Putamen (tissue), 1 donor: ENCODE measurements at places on chromosomes 4 and X.

- DNase-seq = no peak
These were observed 192.4 kb upstream of the FSTL5 start for GRCh38 chr4:162356181-162356580.

DNA sequence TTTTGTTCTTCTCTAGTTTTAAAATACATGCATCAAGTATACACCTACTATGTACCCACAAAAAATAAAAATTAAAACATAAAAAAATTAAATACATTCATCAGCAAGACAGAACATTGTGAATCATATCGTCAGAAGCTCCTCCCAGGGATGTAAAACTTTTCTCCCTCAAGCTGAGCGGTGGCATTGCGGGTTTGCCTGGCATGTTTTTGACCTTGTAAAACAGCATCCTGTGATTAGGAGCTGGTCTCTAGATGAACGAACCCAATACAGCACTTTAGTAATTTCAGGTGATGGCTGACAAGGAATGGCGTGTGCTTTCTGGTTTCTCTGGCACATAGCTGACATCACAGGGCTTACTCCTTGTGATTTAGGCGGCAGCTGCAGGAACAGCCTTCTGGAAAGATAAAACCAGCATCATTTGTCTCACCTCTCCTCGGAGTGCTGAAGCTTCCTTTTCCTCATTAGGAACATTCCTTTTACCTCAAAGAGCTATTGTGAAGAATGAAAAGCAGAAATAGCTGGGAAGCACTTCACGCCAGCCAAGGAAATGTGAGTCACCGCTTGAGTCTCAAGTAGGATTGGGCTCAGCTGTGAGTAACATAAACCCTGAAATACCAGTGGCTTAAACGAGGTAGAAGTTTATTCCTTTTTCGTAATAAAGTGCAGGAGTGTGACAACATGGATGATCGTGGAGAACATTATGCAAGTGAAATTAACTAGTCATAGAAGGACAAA lies 44.3 kb downstream of the NYX start:
- DNase-seq = no peak

- DNase-seq = no peak
These were observed 8.0 kb downstream of the OFD1 start for GRCh38 chrX:13742397-13743176.

DNA sequence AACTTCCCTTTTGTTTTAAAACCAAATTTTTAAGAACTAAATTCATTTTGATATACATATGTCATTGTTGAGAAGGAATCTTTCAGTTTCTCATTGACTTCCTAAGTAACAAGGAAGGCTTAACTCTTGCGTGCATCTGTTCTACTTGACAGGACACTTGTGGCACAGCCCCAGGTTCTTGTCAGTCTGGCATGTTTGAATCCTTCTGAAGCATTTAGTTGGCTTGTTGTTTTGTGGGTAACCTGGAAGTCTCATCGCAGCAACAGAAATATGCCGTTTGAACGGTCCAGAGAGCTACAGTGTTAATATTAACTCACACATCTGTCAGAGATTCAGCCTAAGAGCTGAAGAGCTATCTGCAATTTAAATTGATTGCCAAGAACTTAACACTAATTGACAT lies 76.0 kb downstream of the GLRA3 start:
- DNase-seq = no peak

- DNase-seq = no peak
These were observed 134.1 kb downstream of the GASK1B start for GRCh38 chr4:158038718-158039117.

DNA sequence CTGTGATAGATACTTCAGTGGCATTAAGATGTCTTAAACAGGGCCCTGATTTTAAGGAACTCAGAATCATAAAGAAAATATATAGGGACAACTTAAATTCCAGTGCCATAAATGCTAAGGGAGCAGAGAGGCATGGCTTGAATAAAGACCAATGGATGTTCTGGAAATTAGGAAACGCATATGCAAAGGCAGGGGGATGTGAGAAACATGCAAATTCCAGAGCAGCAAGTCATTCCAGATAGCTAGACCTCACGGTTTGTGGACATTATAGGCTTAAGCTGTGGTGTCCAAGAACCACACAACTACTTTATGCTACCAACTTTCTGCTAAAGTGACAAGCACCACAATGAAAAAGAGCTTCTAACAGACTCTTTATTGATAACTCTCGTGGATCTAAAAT lies 132.6 kb upstream of the ANK2 start:
- DNase-seq = no peak

- no peak for DNase-seq
These were observed at the start of gene PITX2 for GRCh38 chr4:110622841-110623717. Gene PITX2, minus strand, starts transcription at chr4:110623077. Its CDS starts 617 bp downstream, at chr4:110622460.

DNA sequence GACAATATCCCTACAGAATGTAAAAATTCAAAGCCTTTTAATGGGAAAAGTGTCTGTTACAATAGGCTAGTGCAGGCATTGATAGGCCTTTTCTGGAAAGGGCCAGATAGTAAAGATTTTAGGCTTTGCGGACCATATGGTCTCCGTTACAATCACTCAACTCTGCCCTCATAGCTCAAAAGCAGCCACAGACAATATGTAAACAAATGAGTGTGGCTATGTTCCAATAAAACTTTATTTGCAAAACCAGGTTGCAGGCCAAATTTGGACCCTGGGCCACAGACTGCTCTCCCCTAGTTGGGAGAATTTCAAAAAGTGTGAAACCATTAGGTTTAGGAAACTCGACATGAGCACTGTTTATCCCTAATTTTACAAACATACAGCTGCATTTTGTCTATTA lies 112.2 kb downstream of the VCX3B start:
- DNase-seq = no peak
